ENCODE measurements at places on chromosomes 5 and 9.

GRCh38 chr9:123926941-123927340 is 3.0 kb downstream of the DENND1A start:
- DNase-seq = no peak

- no peak for DNase-seq
Measured at GRCh38 chr9:117718085-117718484, 13.9 kb downstream of the TLR4 start.

DNA sequence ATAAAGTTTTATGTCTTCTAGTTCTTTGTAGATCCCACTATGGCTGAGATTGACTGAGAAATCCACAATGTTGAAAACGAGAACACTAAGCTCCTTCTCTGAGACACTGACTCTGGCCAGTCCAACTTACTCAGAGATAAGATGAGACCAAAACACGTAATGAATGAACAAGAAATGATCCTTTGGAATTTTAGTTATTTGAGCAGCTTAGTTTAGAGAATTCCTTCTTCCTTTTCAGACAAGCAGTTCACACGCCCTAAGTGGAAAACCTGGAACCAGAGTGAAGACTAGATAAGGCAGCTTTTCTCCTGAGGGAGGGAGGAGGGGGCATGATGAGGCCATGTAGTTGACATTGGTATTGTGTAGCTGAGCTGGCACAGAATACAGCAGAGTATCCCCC is 139.6 kb downstream of the GABRB2 start:
- DNase-seq = no peak

DNA sequence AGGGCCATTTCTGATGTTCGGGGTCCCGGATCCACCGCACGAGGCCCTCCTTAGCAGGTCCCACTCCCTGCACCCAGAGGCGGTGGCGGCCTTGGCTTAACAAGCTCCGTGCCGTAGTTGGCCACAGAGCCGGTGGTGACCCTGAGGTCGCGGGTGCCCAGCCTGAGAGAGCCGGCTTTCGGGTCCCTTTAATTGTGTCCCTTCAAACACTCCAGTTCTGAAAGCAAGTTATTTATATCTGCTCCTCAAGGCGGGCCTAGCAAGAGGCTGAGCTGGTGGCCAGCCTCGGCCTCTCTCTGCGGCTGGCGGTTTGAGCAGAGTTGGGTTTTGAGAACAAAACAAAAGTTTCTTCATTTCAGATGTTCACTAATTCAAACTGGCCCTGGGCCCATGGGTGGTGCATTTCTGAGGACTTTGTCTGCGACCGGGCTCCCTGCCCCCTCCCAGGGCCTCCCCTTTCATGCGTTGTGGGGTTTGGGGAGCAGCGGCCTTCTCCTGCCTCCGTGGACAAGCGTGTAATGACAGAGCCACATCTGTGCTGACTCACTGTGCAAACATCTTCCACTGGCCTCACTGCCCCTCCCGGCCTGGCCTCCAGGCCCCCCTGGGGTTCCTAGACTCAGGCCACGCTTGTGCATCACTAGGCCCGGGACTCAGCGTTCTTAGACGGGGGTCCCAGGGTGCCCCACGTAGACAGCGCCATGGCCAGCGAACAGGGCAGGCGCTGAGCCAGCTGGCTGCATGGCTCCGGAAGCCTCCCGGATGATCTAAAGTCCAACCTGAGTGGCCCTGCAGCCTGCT is 49.4 kb upstream of the COL5A1 start:
- DNase-seq = no peak

- no peak for DNase-seq
Measured at GRCh38 chr9:35907711-35908503, 1.4 kb upstream of the SPAAR start.

- no peak for DNase-seq
Measured at GRCh38 chr9:123540457-123540856, 184.5 kb downstream of the CRB2 start.

DNA sequence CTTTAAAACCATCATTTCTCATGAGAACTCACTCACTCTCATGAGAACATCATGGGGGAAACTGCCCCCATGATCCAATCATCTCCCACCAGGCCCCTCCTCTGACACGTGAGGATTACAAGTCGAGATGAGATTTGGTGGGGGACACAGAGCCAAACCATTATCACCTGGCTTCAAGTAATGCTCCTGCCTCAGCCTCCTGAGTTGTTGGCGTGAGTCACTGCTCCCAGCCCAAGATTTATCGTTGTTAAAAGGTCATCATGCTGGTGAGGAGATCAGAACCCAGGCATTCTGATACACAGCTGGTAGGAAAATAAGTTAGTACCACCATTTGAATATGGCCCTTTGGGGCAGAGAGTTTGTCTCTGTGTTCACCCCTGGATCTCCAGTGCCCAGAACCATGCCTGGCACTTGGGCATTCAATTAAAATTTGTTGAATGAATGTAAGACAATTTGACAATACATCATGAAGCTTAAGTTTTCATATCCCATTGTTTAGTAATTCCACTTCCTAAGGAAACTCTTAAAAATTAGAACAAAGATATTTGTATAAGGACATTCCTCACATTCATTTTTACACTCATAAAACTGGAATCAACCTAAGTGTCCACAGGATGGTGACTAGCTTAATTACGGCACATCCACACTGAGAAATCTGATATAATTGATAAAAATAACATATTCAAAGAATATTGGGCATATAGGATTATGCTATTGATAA is 58.0 kb upstream of the COL15A1 start:
- no peak for DNase-seq

DNA sequence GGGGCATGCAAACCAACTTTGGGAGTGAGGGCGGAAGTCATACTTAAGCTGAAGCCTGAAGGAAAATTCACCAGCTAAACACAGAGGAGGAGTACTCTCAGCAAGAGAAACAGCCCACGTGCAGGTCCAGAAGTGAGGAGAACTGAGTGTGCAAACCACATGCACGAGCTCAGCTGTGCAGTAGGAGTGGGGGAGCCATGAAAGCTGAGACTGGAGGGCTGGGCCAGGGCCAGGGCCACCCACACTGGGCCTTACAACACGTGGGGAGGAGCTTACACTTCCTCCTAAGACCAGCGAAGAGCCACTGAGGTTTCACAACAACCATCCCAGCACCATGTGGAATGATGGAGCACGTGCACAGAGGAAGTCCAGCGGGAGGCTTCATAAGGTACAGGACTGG is 9.3 kb upstream of the WWC1 start:
- no peak for DNase-seq

GRCh38 chr5:79642210-79642609 is 30.0 kb downstream of the TENT2 start:
- DNase-seq = no peak

GRCh38 chr5:142422429-142422828 is 97.6 kb upstream of the SPRY4 start:
- DNase-seq = no peak

- DNase-seq = no peak
Measured at GRCh38 chr5:88831816-88832215, 51.2 kb downstream of the MEF2C start.

DNA sequence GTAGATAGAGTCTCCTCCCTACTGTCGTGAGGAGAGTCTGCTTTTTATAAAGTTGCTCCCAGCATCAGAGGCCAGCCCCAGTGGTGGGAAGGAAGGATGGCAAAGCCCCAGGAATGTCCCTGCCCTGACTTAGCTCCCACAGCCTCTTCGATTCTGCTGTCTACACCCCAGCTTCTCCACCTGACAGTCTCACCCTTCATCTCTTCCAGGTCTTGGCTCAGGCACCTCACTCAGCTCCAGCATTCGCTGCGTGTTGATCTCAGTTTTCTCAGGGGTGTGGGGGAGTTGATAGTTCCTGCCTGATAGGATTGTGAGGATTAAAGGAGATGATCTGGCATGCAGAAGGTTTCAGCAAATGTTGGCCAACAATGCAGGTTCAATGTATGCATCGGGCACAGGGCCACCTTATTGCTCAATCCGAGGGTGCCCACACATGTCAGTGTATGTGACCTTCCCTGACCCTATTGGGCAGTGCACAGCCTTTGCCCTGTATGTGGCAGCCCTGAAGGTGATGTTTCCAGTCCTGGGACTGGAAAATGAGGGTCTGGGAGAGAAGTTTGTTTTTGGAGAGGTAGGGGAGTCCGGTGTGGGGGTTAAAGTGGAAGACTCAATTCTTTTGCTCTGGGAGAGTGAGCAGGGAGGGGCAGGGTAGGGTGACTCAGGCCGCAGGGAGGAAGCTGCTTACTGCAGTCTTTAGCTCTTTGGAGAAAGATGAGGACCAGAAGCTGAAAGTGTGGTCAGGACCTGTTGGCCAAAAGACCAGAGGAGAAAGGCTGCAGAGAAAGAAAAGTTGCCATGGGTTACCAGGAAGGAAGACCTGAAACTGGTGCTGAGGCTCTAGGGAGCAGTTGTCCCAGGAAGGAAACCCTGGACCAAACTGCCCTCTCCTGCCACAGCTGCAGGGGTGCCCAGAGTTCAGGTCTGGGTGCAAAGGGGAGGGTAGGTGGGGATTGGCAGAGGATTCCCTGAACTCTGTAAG is 153.2 kb downstream of the MACROH2A1 start:
- no peak for DNase-seq

- DNase-seq = no peak
Measured at GRCh38 chr5:96370976-96371375, 62.1 kb downstream of the PCSK1 start.

DNA sequence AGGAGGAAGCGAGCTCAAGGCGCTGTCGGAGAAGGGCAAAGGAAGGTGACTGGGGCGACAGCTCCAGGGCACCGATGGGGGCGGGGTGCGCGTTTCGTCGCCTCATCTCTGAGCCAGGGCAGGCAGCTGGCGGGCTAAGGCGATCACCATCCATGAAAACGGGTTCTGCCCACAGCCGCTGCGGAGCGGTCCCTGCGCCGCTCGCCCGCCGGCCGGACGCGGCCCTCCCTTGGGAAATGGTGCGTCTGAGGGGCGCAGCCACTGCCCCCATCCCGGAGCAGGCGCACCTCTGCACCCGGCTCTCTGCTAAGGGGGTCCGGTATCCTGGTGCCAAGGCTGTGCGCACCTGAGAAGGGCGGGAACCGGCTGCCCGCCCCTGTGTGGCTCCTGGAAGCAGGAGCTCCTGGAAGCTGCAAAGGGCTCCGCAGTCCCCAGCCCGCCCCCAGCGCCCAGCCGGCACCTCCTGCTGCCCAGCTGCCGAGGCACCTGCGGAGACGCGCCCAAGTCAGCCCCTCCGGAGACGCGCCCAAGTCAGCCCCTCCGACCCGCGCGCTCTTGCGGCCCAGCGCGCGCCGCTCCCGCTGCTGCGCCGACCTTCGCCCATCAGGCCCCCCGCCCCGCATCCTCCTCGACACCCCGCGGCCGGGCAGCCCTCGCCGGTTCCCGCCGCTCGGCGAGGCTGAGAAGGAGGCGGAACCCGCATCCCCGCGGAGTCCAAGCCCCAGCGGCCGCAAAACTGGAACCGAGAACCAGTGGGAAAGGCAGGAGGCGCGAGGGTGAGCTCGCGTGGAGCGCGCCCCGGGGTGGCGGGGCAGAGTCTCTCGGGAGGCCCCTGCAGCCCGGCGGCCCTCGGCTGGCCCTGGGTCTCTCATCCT is 757 bp downstream of the ANKRD34B start:
- DNase-seq = no peak
